Astrocyte (in vitro differentiated cells and primary cell): ENCODE measurements at places on chromosomes 13 and 19. TPM values are rescaled to one million over a fixed set of nuclear protein-coding genes. Genes with fewer than 3 reads are reported as not detected.

DNA sequence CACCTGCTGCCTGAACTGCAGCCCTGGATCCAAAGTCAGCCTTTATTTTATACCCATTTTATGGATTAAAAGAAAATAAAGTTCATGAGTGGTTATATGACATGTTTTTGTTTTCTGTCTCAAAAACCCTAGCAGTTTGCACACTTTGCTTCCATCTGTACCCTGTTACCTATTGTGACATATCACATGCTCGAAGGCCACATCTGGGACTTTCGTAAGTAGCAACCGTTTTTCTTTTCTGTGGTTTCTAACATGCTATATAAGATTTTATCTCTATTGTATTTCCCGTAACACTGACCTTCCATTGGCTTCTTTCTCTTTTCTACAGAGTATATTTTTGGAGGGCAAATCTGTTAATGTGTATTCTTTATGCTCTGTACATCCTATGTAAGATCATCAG is 1007.2 kb downstream of the PCDH9 start:
- no peak overlapping the region for H3K27ac ChIP-seq
- H3K4me3 ChIP-seq, result no peak overlapping the region
- no peaks in the 10 kb centered on the region for H3K36me3 ChIP-seq
- H3K4me1 ChIP-seq, result no peaks in the 10 kb centered on the region

GRCh38 chr19:30431591-30431990 is 59.4 kb downstream of the ZNF536 start:
- H3K27ac ChIP-seq, result no peak overlapping the region
- DNase-seq, result no peak
- H3K4me3 ChIP-seq, result no peak overlapping the region
- H3K4me1 ChIP-seq, result no peaks in the 10 kb centered on the region
- no peaks in the 10 kb centered on the region for H3K27me3 ChIP-seq

DNA sequence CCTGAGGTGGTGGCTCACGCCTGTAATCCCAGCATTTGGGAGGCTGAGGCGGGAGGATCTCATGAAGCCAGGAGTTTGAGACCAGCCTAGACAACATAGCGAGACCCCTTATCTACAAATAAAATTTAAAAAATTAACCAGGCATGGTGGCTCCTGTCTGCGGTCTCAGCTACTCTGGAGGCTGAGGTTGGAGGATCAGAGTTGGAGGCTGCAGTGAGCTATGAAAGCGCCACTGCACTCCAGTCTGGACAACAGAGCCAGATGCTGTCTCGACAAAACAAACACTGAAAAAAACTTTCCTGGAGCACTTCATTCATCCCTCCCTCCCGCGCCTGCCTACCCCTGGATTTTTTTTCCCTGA is 665 bp upstream of the ATG4D start:
- DNase-seq, result no peak
- H3K27ac ChIP-seq, result no peak overlapping the region
- H3K27me3 ChIP-seq, result peaks cover 3% of the 10 kb centered on the region
- H3K4me3 ChIP-seq, result no peak overlapping the region
- H3K4me1 ChIP-seq, result peaks cover 6% of the 10 kb centered on the region
- H3K36me3 ChIP-seq, result no peaks in the 10 kb centered on the region

Gene CLEC4G
- total RNA-seq, result not detected in 2 replicates

Gene DEDD2
- total RNA-seq, result 24.4 and 26.1 TPM in 2 replicates
